ENCODE measurements at places on chromosomes 2 and 18.

DNA sequence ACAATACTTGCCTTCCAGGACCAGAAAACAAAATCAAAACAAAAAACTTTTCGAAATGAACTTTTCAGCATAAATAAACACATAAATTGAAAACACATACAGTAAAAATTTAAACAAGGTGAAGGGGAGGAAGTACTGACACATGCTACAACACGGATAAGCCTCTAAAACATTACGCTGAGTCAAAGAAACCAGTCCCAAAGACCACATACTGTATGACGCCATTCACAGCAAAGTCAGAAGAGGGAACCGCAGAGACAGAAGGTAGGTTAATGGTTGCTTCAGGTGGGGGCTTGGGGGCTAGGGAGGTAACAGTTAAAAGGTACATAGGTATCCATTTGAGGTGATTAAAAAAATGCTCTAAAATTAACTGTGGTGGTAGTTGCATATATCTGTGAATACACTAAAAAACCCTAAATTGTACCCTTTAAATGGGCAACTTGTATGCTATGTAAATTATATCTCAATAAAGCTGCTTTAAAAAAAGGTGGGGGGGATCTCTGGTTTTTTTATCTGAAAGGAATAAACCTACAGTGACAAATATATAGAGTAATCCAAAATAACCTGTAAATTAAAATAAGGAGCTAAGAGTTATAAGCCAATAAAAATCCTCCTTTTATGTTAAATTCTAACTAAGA lies 7.1 kb downstream of the COX7A2L start:
- no peak for DNase-seq

- no peak for DNase-seq
These were observed 276.2 kb downstream of the ZNF521 start for GRCh38 chr18:25075783-25076182.

DNA sequence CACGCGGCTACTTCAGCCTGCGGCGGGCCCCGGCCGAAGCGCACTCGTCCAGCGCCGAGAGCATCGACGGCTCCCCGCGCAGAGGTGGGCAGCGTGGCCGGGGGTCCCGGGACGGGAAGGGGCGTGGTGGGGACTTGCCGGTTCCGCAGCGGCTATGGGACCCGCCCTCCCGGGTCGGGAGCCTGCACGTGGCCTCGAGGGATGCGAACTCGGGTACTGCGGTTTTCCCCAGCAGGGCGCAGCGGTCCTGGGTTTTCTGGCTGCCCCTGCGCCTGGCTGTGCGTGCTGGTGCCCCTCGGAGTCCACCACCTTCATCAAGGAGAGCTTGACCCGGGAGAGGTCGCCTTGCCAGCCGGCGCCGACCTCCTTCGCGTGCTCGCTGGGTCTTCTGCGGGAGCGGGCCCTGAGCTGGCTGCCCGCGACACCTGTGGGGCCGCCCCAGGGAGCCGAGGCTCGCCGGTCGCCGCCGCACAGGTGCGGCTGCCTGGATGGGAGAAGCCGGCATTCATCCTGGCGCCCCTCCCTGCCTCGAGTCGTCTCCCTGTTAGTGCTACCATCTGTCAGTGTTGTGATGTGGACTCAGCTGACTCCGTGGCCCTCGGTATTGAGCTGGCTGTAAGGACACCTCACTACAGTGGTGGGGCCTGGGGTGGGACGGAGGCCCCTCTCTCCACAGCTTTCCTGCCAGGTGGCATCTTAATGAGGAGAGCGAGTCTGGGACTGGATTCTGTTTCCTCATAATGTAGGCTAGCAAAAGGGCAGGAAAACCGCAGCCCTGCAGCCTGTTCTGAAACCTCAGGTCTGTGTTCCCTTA lies 177.3 kb downstream of the AGAP1 start:
- DNase-seq, result no peak

DNA sequence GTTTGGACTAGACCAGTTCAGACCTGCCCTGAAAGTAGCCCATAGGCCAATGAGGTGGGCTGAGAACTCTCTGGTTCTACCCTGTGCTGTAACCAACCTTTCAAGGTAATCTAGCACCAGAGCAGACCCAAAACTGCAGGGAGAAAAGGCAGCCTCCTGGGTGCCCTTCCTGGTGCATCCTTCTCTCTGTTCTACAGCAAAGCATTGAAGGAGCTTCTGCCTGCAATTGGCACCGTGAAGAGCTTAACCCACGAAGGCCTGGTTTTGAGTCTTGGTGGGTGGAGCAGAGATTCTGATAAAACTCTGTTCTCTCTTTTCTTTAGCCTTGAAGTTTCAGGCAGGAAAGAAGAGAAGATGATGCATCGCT lies 55.5 kb downstream of the LIPG start:
- no peak for DNase-seq

DNA sequence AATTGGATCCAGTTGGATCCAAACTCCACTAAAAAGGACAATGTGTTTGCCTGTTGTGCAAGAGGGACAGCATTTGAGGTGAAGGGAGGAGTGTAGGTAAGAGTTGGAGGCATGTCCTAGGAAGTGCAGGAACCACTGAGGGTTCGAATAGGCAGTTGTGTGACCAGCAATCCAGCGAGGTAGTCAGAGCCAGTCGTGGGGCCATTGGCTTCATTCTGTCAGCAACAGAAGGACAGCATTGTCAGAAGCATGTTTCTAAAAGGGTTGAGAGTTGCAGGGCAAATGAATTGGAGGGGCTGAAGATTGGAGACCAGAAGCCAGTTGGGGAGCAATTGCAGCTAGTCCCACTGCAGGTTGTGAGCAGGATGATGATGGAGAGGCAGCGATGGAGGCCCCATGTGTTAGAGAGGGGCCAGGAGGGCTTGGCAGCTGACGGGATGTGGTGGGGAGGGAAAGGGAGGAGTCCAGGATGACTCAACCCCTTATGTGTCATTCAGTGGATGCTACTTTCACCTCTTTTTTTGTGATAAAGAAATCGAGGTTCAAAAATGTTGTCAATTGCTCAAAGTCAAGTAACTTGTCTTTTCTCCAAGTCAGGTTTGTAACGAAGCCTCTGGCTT lies 96.7 kb upstream of the SIX3 start:
- DNase-seq, result no peak

GRCh38 chr2:120440521-120441350 lies 94.8 kb downstream of the INHBB start:
- no peak for DNase-seq

- DNase-seq, result no peak
These were observed 20.5 kb downstream of the PCARE start for GRCh38 chr2:29053670-29054400.

GRCh38 chr2:227657199-227657845 lies 9.3 kb upstream of the SCYGR5 start:
- no peak for DNase-seq

GRCh38 chr2:241968417-241968816 lies 98.9 kb downstream of the RTP5 start:
- DNase-seq, result no peak

- DNase-seq, result no peak
These were observed 46.5 kb downstream of the ZAP70 start for GRCh38 chr2:97759727-97760407.

GRCh38 chr2:201781557-201782051 lies 871 bp upstream of the ALS2 start:
- no peak for DNase-seq

All from GM12878 (cell line).